ENCODE measurements at places on chromosomes 7 and 10.
A peak's percentile ranks its signal among the peaks of the same experiment; 100 is the strongest.

- DNase-seq: no peak
Observed at GRCh38 chr10:7269988-7270387, 140.8 kb downstream of the SFMBT2 start.

DNA sequence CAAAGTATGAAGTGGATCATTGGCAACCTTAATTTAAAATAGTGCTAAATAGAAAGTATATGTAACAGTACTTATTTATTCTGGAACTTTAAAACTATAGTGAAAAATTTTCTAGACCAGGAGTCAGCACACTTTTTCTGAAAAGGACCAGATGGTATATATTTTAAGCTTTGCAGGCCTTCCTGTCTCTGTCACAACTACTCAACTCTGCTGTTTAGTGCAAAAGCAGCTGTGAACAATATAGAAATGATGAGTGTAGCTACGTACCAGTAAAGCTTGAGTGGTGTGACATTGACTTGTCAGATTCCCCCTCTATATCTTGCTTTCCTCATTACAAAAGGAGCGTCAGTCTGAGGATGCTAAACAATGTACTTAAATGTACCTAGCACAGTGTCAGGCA is 88.1 kb upstream of the IGFBP3 start:
- peak; percentile 57 for DNase-seq

DNA sequence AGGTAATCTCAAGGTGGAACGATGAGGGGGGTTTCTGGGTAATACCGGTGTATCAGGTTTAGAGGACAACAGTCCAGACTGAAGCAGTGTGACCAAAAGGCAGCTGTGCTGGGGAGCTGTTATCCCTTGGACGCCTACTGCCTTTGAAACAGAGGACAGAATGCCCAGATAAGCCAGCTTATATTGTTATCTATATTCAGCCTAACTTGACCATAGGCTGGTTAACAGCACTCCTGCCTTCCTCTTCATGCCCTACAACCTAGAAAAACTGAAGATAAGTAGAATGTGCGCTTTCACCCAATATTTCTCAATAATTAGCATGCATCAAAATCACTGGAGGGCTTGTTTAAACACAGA is 44.9 kb downstream of the IL6 start:
- no peak for DNase-seq

GRCh38 chr10:87036623-87037022 is 16.5 kb downstream of the FAM25A start:
- DNase-seq: no peak

- no peak for DNase-seq
Observed at GRCh38 chr10:87794285-87794684, 23.7 kb downstream of the ATAD1 start.

DNA sequence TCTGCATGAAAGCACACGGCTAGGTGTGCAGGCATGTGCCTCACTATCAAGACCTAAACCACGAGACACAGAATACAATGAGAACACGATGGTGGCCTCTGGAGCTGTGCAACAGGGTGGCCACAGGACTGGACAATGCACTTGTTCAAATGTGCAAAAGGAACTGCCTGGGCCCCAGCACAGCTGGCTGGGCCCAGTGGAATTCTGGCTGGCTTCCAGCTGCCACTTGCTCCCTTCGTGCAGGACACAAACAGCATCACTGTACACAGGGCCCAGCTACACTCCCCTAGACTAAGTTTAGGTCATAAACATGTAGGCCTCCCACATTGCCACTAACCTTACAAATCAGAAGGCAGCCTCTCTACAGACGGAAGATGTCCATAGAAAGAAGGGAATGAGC is 23.4 kb downstream of the DOCK4 start:
- DNase-seq: peak; percentile 52

DNA sequence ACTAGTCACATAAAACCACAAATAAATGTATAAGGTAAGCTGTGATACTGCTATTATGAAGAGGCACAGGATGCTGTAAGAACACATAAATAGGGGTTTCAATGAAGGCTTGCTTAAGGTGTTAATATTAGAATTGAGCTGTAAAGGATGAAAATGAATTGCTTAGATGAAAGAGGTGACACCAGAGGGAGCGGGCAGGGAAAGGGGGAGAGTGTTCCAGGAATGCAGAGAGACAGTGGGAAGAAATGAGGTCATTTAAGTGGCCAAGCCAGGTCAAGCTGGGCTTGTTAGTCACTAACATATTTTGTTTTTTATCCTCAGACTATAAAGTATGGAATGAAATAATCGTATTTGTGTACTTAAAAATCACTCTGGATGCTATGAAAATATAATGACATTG is 193.5 kb downstream of the NRG3 start:
- DNase-seq: no peak

DNA sequence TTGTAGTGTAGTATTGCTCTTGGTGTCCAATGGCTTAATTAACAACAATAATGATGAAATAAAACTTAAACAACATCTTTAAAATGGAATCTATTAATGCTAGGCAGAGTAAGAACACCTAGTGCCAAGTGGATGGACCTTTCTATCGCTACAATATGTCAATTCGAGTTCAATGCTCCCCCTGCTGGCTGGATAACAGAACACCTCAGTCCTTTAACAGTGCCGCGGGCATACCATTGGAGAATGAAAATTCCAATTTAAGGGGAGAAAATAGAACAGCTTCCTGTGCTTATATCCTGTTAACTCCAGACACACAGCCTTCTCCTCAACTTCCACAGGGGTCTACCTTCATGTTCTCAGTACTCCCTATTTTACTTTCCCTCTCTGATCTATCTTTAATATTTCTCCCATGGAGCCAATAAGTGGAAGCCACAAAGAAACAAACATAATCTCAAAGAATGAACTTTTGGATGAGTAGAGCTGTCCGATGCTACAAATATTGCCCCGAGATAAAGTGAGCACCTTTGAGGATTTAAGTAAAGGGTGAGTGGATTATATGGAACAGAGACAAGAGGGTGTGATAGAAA is 41.4 kb downstream of the COL1A2 start:
- DNase-seq: peak; percentile 93

GRCh38 chr7:17021205-17021604 is 139.4 kb upstream of the AGR3 start:
- DNase-seq: peak; percentile 53

- DNase-seq: no peak
Observed at GRCh38 chr10:67171970-67172369, 246.1 kb downstream of the LRRTM3 start.

DNA sequence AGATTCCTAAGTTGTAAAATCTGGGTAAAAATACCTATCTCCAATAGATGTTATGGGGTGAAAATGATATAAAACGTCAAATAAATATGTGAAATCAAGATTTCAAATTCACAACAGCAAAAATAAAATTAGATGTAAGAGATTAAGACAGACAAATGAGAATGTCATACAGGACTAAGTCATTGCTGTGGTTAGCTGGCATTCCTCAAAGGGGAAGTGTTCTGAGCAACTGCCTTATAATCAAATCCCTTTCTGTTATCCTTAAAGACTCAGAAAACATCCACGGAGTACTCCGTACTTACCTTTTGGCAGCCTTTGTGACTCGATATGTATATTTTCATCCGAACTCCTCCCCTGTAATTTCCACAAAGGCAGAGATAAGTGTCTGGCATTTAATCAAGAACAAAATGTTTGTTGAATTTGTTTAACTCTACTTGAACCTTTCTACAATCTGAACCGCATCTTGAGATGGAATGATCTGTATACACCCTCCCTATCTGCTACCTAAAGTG is 559.6 kb downstream of the GATA3 start:
- no peak for DNase-seq

Data from muscle of leg (tissue), 16 donors.